ENCODE measurements at places on chromosomes 7 and 10. TPM values are rescaled to one million over a fixed set of nuclear protein-coding genes. Genes with fewer than 3 reads are reported as not detected.

DNA sequence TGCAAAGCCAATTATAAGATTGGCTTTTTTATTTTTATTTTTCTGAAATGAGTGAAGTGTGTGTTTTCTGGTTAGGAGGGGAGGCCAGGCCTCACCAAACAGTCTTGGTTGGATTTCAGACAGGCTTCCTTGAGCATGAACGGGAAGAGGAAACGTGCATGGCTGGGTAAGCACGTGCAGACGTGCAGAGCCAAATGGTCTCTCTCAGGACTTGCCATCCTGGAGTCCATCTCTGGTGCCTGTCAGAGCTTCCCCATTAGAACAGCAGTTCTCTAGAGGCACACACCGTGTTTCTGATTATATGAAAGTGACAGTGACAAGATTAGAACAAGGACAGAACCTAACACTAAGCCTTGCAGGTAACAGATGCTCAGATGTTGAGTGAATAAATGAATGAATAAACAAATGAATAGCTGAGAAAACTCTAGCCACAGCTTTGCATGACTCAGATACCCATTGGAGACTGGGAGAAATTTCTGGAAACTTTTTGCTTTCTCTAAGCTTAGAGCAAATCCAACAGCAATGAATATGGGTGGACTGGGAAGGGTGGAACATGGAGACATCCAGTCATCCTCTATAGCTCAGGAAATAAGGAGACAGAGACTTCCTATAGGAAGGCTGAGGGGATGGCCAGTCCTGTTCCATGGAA lies 11.8 kb upstream of the CALD1 start:
- no peak for DNase-seq

Gene GRID2IP
- not detected for total RNA-seq

DNA sequence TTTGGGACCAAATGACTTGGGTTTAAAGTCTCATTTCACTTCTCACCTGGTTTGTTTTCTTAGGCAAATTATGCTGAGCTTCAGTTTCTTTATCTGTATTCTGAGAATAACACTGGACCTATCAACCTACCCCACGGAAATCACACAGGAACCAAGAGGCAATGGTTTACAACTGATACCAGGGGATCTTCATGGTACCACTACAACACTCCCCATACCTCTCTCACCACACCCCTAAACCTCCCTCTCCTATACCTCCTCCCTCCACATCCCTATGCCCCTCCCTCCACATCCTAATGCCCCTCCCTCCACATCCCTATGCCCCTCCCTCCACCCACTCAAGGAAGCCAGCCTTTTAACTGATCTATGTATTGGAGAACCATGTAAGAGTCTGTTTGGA lies 9.9 kb downstream of the FAM204A start:
- no peak for DNase-seq

GRCh38 chr7:32200646-32201045 lies 130.4 kb upstream of the PDE1C start:
- no peak for DNase-seq

Gene SMIM30
- 94.0 TPM for total RNA-seq

- DNase-seq: no peak
Observed at GRCh38 chr7:155247479-155248365, 50.0 kb upstream of the INSIG1 start.

- no peak for DNase-seq
Observed at GRCh38 chr7:155645662-155646061, 1.2 kb downstream of the RBM33 start.

Gene ZNF239
- total RNA-seq: 11.5 TPM

GRCh38 chr10:101538446-101538845 lies 49.6 kb downstream of the POLL start:
- DNase-seq: no peak

DNA sequence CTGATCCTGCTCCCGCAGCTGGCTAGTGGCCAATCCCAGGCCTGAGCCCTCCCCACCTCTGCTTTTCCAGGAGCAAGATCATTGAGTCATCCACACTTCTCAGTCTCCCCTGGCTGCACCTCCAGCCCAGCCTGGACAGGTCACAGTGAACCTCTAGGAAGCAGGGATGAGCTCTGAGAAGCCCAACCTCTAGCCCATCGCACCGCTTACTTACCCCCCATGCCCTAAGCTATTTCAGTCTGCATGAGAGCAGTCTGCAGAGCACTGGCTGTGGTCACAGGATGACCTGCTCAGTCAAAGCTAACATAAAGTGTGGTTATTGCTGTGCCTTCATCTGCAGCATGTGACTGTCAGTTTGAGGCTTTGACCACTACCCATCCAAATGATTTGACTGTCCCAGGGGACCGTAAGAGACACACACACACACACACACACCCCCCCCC lies 129.2 kb downstream of the SORBS1 start:
- no peak for DNase-seq

- peak; percentile 33 for DNase-seq
Observed at GRCh38 chr7:130063036-130063435, 7.3 kb upstream of the KLHDC10 start.

GRCh38 chr7:28976022-28976421 lies 17.9 kb upstream of the TRIL start:
- no peak for DNase-seq

Gene NXPH1
- total RNA-seq: 1.1 TPM

Gene C10orf53
- not detected for total RNA-seq

DNA sequence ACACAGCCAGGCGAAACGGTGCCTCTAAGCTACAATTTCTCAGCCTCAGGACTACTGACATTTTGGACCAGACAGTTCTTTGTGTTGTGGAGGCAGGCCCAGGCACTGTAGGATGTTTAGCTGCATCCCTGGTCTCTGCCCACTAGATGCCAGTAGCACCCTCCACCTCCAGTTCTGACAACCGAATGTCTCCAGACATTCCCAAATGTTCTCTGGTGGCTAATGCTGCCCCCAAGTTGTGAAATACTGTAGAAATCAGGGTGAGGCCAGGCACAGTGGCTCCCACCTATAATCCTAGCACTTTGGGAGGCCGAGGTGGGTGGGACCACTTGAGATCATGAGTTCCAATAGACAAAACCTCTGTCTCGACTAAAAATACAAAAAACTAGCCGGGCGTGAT lies 18.2 kb downstream of the HNRNPF start:
- DNase-seq: peak; percentile 51

- no peak for DNase-seq
Observed at GRCh38 chr7:18475488-18475887, 20.1 kb upstream of the HDAC9 start.

GRCh38 chr7:87106974-87107612 lies 45.2 kb upstream of the DMTF1 start:
- no peak for DNase-seq

DNA sequence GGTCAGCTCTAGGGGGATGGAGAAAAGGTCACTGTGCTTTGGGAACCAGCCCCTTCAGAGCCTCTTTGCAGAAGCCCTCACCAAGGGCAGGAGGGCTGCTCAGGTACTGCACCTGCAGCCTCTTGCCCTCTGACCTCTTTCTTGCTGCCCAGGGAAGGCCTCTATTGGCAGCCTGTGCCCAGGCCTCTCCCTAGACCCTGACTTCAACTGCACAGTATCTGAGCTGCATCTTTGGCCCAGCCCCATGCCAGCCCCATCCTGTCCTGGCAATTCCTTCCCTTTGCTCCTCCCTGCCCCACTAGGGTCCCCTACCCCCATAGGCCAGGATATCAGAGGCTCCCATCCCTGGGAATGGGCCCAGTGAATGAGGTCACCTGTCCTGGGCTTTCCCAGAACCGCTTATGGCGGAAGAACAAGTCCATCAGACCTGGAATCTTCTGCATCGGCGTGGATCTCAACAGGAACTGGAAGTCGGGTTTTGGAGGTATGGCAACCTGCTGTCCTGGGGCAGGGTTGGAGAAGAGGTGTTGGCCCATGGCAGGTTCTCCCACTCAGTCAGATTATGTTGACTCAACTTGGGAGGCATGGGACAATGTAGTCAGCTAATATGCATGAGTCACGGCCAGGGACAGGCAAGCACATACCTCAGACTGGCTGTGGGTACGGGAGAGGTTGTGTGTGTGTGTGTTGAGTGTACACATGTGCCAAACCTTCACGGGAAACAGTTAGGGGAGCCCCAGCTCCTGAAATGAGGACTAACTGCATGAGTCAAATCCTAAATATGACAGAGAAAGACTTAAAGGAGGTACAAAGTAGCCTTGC lies 17.1 kb upstream of the CPA1 start:
- peak; percentile 31 for DNase-seq

GRCh38 chr10:98038288-98038687 lies 7.9 kb upstream of the CRTAC1 start:
- no peak for DNase-seq

Gene C10orf105
- not detected for total RNA-seq

- DNase-seq: no peak
Observed at GRCh38 chr10:50439187-50439586, 184.6 kb downstream of the SGMS1 start.

DNA sequence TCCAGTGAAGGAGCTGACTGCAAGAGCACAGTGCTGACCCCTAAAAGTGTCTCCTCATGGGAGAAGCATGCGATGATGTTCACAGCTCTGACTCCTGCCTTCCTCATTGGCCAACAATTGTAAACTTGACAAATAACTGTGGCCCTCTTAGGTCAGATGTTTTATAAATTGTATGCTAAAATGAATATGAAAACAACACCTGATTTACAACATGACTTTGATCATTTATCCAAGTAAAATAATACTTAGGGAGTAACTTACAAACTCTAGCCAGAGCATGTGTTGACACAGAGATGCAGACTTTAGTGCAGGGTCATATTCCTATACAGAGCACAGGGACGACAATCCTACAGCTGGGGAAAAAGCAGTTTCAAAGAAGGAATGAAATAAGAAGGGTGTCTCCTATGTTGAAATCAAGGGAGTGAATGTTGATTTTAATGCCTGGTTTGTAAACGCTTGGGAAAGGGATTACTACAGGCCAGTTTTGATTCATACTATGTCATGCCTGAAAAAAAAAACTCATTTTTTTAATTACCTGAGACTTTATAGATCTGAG lies 391.4 kb upstream of the AKR1E2 start:
- no peak for DNase-seq

DNA sequence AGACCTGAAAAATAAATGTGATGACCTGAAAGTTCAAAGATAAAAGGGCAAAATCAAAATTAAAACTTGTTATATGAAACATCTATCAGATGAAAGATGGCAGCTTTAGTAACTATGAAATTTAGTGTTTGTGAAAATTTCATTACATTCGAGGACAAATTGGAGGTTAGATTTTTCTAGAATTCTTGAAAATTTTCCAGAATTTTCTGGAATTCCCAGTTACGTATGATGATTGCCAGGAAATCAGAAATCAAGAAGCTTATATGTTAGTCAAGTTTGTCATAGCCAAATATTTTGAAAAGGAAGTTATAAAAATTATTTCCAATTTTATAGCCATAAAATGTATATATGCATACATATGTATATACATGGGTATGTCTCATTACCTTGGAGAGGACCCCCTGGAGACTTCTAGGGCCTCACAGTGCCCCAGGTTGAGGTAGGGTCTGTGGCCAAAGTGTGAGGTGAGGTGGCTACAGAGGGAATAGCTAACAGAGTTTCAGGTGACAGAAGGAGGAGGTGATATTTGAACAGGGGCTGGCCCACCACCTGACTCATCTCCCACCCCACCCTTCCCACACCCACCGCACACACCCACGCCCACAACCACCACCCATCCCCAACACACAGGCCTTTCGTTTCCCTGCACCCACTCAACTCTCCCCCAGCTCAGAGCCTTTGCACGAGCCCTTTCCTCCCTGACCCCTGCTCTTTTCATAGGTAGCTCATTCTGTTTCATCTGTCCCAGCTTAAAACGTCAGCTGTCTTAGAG lies 21.5 kb downstream of the C10orf105 start:
- DNase-seq: no peak

- DNase-seq: peak; percentile 65
Observed at GRCh38 chr7:116210345-116211005, at the start of gene TES. TSS of gene TES (plus strand) at chr7:116210539. CDS start at chr7:116210708, 169 bp downstream.

DNA sequence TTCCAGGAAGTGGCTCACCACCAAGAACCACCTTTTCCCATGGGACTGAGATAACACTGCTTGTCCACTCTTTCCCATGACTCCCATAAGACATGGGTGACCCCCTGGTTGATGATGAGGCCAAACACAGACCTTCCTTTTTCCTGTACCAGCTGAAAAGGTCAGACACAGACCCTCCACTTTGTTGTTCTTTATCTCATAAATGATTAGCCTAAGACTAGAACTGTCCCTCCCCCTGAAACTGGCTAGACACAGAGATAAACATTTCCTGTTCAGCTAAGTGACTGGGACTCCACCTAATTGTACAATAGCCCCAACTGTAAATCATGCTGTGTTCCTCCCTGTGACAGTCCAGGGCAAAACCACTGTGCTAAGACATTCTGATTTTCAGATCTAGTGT lies 8.2 kb upstream of the NRG3 start:
- no peak for DNase-seq

Gene DDX56
- 84.7 TPM for total RNA-seq

DNA sequence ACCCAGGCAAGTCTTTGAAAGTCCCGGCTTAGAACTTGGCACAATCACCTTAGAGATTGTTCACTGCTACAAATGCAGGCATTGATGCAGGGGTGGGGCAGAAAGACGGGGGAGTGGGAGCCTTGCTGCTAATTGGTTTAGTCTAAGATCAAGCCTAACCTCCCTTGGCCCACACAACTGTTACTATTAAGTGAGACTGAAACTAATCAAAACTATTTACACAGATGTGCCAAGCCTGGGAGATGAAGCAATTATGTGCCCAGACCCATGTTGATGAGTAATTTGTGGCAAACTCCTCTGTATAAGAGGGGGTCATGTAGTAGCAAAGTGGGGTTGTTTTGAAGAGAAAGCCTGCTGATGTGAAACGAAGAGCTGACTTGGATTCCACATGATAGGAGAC lies 178.2 kb upstream of the ITGB1 start:
- DNase-seq: no peak

Gene CREB5
- total RNA-seq: 20.3 TPM

DNA sequence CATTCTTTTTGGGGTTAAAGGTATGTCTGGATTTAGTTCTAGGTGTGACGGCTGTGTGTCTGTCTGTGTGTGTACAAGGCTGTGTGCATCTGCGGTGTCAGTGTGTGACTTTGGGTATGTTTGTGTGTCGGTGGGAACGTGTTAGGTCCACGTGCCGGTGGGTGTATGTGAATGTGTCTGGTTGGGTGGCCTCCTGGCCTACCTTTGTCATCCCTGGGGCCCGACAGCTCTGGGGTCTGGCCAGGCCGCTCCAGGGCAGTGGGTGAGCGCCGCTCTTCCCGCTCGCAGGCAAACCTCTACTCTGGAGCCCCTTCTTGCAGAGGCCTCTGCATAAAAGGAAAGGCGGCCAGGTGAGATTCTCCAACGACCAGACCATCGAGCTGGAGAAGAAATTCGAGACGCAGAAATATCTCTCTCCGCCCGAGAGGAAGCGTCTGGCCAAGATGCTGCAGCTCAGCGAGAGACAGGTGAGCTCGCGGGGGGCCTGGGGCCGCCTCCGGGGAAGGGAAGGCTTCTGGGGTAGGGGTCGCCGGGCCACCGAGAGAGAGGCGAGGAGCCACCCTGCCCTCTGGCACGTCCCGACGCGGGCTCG lies 2.4 kb downstream of the HHEX start:
- DNase-seq: no peak
